Motor neuron (in vitro differentiated cells): ENCODE measurements at places on chromosomes 2 and 18. TPM values are rescaled to one million over a fixed set of nuclear protein-coding genes. Genes with fewer than 3 reads are reported as not detected.

The MDH1 gene
- 175 and 186 TPM in 2 replicates for total RNA-seq

The CRYGC gene
- 0.41 TPM in 1 of 2 replicates, not detected in the other for total RNA-seq

The HOXD8 gene
- total RNA-seq = 41.6 and 45.0 TPM in 2 replicates

The SULT1C4 gene
- 0.20 and 0.43 TPM in 2 replicates for total RNA-seq

The EML4 gene
- total RNA-seq = 94.3 and 115 TPM in 2 replicates

The VIT gene
- total RNA-seq = not detected in 2 replicates

The IL1F10 gene
- total RNA-seq = not detected in 2 replicates
